Stimulated activated CD4-positive, alpha-beta T cell treated with anti-CD3 and anti-CD28 coated beads, Interleukin-15, amount 100 ng/mL, for 1 hour (primary cell): ENCODE measurements at places on chromosomes 2 and 18.

DNA sequence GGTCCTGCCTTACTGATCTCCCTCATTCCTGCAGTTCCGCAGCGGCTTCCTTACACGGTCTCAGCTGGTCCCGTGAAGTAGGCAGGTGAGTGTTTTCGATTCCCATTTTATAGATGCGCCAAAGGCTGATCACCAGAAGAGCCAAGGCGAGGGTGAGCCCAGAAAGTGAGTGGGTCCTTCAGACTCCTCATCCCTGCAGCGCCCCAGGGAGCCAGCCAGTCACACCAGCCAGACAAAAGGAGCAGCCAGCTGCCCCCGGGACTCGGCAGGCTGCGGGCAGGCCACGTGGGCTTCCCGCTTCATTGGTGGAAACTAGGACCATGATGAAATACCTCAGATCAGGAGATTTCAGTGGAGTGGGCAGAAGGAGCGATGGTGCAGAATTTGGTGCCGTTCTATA is 85.9 kb downstream of the SMAD7 start:
- DNase-seq, result no peak

DNA sequence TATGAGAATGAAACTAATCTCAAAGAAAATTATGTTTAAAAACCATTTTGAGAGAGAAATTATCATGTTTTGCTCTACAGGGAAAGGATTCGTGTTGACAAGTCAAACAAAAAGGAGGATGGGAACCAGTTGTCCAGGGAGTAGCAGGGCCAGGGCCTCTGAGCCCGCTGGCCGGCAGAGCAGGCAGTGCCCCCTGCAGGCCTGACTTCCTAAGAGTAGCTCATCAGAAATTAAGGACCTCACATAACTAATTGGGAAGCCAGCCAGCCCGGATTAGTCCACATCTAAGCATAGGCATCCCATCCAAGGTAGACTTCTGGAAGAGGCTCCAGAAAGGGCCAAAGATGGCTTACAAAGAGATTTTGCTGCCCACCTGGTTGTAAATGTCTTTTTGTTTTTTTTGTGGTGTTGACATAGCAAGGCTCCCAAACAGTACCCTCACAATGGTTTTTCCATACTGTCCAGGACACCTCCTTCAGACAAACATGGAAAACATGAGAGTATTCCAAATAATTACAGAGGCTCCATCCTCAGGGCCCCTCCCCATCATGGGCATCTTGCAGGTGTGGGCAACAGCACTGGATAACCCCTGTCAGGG is 241.2 kb upstream of the TANK start:
- no peak for DNase-seq

DNA sequence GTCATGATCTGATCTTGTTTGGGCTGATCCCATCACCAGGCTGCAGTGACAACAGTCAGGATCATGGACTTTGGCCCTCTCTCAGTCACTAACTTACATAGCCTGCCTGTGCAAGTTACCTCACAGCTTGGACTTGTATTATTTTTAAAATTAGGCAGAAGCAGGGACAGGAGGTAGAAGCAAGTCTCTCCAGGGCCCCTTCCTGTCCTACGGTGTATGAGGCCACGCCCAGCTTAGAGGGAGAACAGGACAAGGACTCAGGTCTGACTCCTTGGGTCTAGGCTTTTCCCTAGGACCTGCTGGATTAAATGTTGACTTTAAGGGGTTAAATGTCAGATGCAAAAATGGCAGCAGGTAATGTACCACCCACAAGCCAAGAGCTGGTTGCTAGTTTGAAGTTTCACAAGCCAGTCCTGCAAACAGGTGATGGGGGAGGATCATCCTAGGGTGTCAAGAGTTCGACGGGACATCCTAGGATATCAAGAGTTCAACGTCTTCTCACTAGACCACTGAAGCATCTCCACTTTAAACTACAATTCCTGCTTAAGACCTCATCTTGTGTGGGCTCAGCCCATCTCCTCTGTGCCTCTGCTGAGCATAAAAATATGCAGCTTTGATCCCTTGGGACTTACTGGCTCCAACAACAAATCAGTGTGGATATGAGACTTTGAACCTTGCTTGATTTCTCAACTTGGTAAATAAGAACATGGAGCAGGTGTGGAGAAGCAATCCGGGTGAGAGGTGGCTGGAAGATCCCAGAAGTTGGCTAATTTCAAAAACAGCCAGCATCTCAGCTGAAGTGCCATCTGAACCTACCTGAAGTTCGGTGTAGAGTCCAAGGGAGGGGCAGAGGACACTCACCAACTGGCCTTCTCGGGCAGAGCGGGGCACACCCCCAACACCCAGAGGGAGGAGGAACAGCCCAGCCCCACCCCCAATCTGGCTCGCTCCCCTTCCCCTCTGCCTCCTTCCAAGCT is 39.5 kb downstream of the SFXN5 start:
- no peak for DNase-seq

DNA sequence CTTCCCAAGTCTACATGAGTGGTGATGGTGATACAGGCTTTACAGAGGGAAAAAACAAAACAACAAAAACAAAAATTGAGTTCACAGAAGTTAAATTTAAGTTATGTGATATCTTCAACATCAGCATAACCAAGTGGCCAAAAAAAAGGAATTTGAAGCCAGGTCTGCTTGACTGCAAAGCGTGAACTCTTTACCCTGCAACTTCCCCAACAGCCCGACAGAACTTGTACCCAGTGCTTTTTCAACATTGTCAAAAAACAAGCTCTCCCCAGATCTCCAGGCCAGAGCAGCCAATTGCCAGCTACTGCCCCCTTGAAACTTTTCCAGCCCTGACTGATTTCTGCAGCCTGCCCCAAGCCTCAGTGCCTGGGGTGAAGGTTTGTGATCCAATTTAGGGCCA is 76.7 kb downstream of the RNF144A start:
- DNase-seq, result no peak

DNA sequence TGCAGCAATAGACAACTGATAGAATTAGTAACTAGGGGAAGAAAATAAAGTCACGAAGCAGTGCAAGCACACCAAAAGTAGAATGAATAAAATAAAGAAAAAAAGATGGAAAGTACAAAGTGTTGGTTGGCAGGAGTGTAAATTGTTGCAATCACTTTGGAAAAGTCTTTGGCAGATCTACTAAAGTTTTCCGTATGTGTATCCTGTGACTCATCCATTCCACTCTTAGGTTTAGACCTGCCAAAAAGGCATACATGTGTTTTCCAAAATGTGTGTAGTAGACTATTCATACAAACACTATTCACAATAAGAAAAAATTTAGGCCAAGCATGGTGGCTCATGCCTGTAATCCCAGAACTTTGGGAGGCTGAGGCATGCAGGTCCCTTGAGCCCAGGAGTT is 282.1 kb upstream of the FSIP2 start:
- no peak for DNase-seq

- no peak for DNase-seq
These were observed 69.3 kb upstream of the ATL2 start for GRCh38 chr2:38446418-38446817.

DNA sequence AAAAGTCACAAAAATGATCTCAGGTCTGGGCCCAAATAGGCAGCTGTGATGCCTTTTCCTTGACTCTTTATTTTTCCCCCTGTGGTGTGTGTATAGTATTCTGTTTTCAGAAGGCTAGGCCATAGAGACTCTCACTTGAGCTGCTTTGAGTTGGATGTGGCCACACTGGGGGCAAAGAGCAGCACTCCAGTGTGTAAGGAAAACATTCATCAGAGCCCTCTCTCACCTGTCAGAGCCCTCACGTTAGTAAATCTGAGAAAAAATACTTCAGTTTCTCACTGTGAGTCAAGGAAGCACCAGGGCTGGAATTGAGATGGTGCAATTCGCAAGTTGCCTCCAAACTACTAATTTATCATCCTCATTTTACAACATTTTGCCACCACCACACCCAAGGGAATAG is 136.1 kb downstream of the ST6GAL2 start:
- DNase-seq, result no peak

GRCh38 chr2:81675641-81676040 is 1371.1 kb upstream of the LRRTM1 start:
- no peak for DNase-seq

GRCh38 chr2:135512099-135512498 is 18.9 kb downstream of the ZRANB3 start:
- no peak for DNase-seq

DNA sequence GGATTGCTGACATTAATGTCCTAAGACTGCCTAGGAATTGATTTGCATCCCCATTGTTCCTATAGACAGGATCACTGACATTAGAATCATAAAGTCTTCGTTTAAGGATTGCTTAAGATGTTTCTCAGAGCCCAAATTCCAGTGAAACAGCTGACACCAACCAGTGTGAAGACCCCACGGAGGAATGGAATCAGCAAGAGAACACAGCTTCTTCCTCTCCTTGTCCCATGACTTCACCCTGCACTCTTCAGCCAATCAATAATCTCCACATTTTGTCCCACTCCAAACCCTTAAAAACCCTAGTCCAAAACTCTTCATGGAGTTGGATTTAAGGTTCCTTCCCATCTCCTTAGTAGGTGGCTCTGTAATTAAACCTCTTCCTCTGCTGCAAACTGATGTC is 157.0 kb upstream of the NDUFV2 start:
- DNase-seq, result no peak

- no peak for DNase-seq
These were observed 189.9 kb upstream of the TANK start for GRCh38 chr2:160970052-160970965.

DNA sequence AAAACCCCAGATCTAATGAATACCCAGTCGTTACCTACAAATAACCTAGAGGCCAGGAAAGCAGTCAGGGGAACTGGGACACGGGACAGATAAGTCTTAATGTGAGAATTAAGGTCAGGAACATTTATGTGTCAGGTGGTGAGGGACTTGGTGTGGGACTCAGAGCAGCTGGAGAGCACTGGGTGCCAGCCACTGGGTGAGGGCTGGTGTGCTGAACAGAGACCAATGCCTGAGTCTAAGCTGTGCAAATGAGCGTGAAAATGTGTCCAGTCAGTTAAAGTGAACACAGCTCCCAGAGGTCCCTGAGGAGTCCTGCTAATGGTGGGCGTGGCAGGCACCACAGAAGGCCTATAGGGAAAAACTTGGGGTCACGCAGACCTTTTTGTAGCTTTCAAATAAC is 225.9 kb downstream of the C1D start:
- no peak for DNase-seq

DNA sequence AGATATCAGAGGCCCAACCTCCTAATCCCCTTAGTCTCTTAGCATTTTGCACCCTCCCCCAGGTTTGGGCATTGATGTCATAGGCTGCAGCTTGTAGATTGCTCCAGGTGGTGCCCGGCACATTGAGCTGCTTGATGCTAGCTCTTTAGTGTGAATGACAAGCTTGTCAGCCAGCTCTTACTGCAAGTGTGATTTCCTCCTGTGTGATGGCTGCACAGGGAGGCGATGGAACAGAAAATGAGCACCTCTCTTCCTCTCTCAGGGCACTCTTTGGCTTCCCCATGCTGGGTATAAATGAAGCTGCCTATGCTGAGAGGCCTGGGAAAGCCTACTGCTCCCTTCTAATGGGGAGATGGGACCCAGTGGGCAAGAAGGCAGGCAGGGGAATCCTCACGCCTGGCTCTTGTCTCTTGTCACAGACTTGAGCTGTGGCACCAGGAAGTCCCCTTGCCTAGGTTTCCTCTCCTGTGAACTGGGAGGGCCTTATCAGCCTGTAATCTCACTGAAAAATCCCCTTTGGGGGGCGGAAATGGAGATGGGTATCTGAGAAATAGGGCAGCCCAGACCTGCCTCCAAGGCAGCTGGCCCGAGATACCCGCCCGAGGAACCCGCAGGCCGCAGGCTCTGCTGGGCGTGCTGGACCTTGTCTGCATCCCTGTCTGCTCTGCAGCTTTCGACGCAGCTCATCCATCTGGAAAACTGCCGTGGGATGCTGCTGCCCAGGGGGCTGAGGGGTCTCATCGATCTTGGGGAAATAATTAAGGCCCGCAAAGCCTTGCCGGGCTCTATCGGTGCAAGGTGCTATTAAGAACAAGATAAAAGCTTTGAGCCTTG is 163.5 kb upstream of the CXCR4 start:
- DNase-seq, result no peak

DNA sequence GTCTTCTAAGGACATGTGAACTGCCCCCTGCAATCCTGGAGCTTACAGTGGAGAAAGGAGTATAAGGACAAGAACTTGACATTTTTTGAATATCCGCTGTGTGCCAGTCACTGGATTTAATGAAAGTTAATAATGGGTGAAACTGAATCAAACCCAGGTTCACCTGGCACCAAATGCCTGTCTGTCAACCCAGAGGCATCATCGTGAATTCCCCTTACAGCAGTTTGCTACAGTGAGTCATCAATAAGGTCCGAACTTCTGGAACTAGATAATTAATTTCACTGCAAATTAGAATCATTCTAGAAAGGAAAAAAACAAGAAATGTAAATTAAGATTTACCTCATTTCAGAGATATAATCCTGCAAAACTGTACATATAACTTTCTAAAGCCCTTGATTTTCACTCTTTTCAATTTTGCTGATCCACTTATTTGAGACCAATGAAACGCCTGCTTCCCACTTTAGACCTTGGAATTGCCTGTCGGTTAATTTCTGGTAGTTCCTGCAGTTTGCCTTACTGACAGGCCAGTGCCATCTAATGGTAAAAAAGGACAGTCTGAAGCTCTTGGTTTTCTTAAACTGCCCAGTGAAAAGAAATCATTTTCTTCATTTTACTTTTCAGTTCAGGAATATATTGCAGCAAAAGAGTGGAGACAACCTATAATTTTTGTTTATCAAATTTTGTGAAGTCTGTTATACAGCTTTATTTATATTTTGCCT is 8.2 kb downstream of the DSG2 start:
- DNase-seq, result no peak

DNA sequence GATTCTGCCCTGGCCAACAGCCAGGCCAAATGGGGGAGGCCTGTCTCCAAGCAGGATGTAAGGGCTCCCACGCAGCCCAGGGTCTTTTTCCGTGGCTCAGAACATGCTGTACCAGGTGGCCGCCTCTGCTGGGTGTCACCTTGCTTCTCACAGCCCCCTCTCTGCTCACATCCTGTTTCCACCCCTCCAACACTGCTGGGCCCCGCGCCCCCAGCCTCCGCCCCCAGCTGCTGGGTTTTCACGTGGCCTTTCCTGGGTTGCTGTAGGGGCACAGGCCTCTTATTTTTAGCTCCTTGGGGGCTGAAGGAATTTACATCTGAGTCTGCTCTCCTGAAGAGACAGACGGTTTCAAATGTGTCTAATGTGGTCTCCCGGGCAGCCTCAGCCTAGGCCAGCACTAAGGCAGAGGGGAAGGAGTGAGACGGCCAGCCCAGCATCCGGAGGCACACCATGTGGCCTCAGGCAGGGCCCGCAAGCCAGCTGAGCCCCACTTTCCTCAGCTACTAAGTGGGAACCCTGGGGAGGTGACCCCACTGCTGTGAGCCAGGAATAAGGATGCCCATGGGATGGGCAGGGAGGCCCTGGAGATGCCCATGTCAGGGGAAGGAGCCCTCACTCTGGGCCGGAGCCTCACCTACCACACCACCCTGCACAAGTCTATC is 18.7 kb upstream of the DUSP2 start:
- DNase-seq, result no peak

- no peak for DNase-seq
These were observed 246.1 kb upstream of the GYPC start for GRCh38 chr2:126409850-126410249.

DNA sequence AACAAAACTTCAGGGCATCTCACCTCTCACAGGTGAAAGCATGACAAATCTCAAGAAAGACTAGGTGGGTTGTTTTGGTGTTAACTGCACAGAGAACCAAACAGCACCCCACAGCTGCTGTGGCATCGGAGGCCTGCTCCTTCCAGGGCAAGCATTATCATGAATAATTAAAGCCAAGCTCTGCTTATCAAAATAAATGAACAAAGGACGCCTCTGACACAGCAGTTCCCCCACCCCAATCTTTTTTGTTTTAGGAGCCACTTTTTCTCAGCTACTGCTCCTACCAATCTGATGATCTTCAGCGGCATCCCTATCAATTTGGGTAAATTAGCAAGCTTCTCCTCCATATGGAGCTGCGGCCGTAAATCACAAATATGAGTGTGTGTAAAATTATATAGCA is 58.6 kb downstream of the KLF7 start:
- DNase-seq, result no peak
